SW 1271 (cell line): ENCODE measurements at places on chromosomes 4 and X.

DNA sequence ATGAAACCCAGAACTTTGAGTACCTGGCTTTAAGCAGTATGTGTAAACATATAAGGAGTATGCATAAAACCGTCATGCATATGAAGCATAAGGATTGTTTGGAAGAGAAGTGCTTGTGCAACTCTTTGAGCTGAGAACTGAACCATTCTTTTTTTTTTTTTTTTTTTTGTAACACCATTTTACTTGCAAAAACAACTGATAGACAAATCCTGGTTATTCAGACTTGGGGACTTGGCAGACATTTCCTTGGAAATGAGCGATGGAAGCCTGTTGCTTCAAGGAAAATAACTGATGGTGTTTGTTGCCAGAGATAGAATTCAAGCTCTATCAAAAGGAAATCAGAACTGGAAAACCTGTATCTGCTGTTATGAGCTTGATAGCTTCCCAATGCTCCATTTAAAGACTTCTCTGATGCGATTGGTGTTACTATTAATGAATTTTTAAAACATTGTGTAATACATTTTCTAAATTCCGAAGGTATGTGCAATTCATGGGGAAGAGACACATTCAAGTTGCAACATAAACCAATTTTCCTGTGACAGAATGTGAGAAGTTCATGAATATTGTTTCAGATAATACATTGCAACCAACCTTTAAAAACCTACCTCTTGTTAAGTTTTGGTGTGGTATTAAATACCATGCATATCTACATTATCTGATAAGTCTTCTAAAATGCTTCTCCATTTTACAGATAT is 47.0 kb upstream of the FAT1 start:
- no peak for DNase-seq

DNA sequence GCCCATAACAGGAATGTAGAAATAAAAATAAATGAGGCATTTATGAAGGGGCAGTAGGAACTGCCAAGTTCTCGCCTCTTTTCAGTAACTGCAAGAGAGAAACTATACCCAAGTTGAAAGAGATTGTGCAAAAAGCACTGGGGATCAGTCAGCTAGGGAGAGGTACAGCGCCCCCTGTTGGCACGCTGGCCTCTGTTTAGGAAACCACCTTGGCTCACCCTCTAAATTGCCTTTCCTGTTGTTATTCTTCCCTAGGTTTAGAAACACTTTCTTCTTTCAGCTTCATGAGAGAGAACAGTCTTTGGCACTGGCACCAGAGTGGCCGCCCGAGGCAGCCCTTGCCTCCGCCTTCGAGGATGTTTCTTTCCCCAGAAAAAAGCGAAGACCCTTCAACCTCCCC is 348.5 kb downstream of the MID1IP1 start:
- DNase-seq: peak; percentile 2

DNA sequence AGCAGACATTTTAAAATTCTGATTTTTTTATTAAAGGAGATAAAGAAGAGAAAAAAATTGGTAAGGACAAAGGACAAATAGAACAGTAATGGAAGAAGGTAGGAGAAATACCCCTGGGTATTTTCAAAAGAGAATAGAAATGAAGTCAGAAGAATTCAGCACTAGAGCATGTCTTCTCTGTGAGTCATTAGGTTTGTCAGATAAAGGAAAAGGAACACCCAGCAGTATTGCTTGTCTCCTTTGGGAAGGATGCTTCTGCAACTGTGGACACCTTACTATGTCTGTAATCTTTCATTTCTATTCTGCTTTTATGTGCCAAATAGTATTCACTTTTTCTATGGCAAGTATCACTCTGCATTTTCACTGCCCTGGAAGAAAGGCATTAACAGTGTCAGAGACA is 24.0 kb upstream of the PCDH7 start:
- no peak for DNase-seq

- DNase-seq: no peak
Measured at GRCh38 chr4:163404580-163404979, 60.9 kb downstream of the NPY5R start.

- no peak for DNase-seq
Measured at GRCh38 chr4:152579107-152579764, 43.3 kb upstream of the FBXW7 start.

- DNase-seq: no peak
Measured at GRCh38 chr4:40858962-40859361, 109.2 kb downstream of the NSUN7 start.

DNA sequence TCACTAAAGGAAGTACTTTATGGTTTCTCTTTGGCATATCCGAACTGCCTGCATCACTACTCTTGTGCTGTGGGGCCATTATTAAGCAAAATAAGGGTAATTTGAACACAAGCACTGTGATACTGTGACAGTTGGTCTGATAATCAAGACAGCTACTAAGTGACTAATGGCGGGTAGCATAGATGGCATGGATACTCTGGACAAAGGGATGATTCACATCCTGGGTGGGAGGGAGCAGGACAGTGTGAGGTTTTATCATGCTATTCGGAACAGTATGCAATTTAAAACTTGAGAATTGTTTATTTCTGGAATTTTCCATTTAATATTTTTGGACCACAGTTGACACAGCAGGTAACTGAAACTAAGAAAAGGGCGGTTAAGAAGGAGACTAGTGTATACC is 52.6 kb upstream of the CITED1 start:
- no peak for DNase-seq

- DNase-seq: no peak
Measured at GRCh38 chr4:125187226-125188176, 127.3 kb upstream of the FAT4 start.

- no peak for DNase-seq
Measured at GRCh38 chr4:76434901-76435527, at the start of gene SHROOM3. Gene SHROOM3 (plus strand): TSS chr4:76435229. CDS start chr4:76436053, 824 bp downstream.

DNA sequence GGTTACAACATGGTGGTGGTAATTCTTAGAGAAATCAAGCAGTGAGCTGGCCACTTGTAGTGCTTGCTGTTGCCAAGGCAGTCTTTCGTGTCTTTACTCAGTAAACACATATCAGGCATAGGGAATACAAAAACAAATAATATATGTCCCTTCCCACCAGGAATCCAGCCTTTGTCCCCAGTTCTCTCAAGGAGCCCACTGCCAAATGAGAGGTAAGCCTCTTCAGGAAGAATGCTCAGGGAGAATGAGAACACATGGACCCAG is 421 bp upstream of the PLAC1 start:
- no peak for DNase-seq

DNA sequence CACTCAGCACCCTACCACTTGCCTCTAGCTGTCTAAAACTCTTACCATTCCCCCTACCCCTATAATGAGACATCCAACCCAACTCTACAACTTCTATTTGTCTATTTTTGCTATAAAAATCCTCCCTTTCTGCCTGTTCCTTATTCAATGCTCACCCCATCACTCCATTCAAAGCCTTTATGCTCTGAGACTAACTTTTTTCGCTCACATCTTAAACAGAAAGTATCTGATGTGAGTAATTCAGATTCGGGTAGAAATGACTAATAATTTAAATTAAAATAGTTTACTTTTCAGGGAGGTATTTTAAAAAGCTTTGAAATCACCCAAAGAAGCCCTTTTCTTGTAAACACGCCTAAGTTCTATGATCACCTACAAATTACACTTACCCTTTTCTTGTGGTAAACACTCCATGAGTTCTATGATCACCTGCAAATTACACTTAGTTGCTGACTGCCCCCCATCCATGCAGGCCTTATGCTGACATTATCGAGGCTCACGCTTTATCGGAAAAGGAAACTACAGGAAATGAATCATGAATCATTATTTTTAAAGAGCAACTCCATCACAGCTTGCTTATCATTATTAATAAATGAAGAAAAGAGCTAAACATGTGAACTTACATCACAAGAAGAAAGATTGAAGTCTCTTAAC is 168.7 kb upstream of the PPP1R2C start:
- no peak for DNase-seq

DNA sequence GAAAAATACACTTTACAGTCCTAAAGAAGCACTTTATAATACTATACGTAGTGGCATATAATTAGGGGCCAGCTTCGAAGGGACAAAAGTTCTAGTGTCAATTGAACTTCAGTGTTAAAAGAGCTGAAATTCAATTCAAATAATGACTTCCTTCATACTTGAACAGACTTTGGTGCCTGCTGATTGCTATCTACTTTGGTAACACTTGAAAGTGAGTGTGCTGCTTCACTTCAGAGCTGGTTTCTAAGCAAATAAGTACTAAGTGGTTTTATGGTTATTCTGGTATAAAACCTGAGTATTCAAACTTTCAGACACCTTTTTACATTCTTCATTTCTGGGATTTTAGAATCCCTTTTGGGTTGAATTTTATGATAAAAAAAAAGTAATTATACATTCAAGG is 107.0 kb downstream of the SLC4A4 start:
- no peak for DNase-seq

GRCh38 chr4:38663090-38663800 is 754 bp upstream of the KLF3 start:
- no peak for DNase-seq

DNA sequence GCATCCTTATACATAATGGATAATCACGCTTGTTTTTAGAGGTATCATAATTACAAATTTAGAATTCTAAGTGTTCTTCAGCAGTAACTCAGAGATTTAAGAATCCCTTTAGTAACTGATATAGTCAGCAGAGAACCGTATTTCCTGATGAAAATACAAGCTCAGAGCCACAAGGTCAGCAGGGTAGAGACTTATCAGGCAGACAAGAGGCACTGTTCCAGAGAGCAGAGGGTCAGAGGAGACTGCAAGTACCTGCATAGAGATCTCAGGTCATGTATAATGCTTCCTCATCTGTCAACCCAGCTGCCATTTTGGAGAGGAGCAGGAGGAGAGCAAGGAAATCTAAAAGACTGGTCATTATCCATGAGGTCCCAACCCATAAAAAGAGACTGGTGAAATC is 787.1 kb upstream of the FTHL17 start:
- no peak for DNase-seq

DNA sequence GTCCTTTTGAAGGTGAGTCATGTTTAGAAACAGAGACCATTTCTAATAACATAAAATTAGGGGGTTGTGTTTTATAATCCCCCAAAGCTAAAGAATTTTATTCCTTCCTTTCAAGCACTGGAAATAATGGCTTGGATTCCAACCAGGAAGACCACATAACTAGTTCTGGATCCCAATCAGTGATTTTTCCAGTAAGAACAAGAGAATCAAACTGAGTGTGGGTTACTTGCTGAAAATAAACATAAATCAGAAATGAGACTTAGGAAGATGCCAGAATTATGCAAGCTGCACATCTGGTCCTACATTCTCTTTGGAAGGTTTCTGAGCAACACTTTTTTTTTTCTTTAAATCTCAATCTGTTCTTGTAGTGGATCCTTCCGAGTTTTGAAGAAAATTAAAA is 76.3 kb downstream of the SOWAHB start:
- no peak for DNase-seq

GRCh38 chrX:45126158-45126557 is 74.5 kb downstream of the DIPK2B start:
- no peak for DNase-seq

DNA sequence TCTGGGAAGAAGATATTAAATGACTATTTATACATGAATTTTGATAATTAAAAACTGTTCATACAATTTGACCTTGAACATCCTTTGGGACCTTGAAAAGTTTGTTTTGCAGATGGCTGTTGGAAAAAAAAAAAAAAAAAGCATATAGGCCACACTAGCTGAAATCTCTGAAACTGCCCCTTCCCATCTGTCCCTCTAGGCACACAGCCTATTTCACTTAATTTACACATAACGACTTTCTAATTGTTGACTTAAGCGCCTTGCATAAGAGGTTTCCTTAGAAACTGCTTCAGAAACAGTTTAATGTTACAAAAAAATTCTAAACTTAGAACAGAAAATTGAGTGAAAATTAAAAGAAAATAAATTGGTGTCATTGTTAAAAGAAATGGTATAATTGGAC is 131.0 kb downstream of the COX18 start:
- no peak for DNase-seq

- no peak for DNase-seq
Measured at GRCh38 chrX:105331244-105331643, 110.8 kb upstream of the TEX13A start.

- no peak for DNase-seq
Measured at GRCh38 chr4:185810746-185811508, 1.1 kb downstream of the SORBS2 start.

DNA sequence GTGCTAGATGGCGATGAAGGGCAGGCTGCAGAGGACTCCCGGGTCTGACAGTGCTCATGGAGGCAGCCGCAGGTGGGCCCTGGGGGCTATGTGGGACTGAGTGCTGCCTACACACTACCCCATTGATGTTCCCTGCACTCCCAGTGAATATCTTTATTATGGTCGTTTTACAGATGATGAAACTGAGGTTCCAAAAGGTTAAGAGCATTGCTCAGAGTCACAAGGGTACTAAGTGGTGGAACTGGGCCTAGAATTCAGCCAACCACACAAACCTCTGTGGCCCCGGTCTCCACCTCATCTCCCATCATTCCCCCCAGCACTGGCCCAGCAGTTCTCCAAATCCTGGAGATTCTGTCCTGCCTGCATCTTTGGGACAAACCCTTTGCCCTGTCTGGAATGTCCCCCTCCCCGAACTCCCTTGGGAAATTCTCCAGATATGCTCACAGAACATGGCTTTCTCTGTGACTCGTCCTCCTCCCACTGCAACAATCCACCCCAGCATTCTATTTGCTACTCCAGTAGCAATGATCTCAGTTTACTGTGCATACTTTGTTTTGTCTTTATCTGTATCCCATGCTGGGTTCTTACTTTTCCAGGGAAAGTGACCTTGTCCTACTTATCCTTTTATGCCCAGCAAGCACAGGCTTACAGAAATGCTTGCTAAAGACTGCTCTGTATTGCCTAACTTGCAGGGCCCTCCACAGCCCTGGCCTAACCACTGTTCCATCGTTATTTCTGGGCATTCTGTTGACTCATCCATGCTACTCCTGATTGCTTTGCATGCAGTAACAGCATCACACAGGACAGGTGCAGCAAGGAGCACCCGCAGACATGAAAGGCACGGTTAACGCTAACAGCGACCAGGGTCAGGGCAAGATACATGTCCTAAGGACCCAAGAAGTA is 14.0 kb downstream of the PNMA6F start:
- DNase-seq: no peak

DNA sequence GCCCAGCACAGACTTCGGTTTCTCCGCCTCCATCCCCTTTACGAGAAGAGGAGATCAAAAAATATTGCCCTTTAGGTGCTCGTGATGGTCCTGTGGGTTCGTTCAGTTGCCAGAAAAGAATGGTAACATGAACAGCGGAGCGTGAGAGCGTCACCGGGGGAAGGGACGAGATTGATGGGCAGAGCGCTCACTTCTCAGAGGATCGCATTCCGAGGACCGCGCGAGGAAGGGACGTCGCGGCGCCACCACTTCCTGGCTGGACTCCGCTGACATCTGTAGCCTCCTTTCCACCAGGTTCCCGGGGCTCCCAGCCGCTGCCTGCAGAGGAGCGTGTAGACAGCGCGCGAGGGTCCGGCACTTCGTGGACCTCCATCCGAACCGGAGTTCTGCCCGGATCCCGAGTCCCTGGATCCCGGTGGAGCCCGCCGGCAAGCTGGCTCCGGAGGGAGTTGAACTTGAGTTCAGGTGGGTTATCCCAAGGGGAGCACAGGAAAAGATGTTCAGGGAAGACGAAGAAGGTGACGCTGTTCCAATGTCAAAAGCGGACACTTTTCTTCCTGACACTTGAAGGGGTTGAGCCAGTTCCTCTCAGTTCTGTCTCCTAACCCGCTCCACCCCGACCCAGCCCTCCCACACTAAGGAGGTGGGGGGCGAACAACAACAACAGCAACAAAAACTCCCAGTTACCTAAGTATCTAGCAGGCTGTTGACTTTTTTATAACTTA is 484 bp downstream of the GALNTL6 start:
- DNase-seq: no peak
